ENCODE measurements at places on chromosomes 3 and 15.
A peak's percentile ranks its signal among the peaks of the same experiment; 100 is the strongest.

- DNase-seq, result no peak
Measured at GRCh38 chr15:33860754-33861153, 107.5 kb upstream of the CHRM5 start.

DNA sequence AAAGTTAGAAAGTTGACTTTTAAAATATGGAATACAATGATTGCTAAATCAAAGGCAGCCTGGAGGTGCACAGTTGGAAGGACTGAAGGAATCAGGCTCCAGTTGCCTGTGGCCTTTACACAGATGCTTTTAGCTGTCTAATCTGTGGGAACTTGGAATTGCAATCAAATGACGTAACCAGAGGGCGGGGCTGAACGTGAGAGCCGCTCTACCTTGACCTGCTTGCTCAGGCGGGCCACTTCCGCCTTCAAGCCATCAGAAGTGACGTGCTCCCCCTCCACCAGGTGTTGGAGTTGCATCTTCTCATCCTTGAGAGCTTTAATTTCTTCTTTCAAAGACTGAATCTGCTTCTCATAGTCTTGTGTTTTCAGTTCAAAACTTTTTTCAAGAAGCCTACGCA, 37.7 kb upstream of the GNB5 start:
- DNase-seq, result no peak

DNA sequence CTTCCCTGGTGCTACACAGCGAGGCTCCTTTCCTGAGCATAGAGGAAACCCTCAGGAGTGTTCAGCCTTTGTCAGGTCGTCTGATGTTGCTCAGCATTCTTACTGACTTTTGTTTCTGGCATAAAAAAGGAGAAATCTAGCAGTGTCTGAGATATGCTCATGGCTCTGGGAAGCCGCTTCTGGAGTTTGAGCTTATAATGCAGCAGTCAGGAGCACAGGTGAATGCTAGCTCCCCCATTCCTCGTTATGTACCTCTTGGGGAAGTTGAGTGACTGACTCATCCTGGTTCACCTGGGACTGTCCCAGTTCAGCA, 49.2 kb upstream of the MYZAP start:
- DNase-seq, result no peak

GRCh38 chr15:82315519-82316246, 33.6 kb downstream of the GOLGA6L10 start:
- no peak for DNase-seq

DNA sequence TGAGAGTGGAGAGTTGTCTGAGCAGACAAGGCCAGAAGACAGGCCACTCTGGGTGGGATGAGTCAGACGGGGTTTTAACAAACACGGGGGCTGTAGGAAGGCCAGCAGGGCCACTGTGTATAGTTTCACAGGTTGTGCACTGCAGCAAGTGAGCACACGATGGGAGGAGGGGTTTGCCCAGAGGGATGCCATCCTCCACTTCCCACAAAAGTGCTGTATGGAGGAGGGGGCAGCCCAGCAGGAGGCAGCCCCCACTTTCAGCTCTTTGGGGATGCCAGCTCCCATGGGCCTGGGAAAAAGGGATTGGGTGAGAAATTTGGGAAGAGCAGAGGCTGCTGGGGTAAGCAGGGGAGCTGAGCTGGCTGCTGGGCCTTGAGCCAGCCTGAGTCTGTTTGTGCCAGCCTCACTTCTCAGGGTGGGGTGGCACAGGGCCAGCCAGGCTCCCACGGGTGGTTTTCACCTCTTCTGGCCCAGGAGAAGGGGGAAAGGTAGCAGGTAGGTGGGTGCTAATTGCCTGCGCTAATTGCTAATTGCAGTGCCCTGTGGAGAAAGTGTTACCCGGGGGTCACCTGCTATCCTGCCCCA, 6.7 kb downstream of the ZBTB47 start:
- DNase-seq, result peak; percentile 46

DNA sequence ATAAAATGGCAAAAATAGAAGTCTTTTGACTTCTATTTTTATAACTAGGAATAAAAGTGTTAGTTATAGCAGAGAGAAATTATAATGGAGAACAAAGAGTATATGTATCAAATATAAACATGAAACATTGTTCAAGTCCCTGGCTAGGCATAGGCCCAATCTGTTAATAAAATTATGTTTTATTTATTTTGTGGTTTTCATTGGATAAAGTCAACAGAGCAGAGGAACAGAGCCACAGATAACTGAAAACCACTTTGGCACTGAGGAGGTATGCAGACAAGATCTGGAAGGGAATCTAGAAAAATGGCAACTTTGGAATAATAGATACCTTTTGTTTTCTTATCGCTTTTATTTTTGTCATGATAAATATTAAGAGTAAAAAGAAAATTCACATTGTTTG, 50.4 kb upstream of the ICE2 start:
- no peak for DNase-seq

- DNase-seq, result no peak
Measured at GRCh38 chr3:38984731-38985130, 67.0 kb downstream of the SCN11A start.

- no peak for DNase-seq
Measured at GRCh38 chr3:127405010-127405598, 117.3 kb upstream of the PRR20G start.

GRCh38 chr3:117726776-117727175, 1017.2 kb downstream of the TUSC7 start:
- DNase-seq, result no peak

GRCh38 chr3:188943591-188943990, 228.2 kb upstream of the TPRG1 start:
- no peak for DNase-seq

DNA sequence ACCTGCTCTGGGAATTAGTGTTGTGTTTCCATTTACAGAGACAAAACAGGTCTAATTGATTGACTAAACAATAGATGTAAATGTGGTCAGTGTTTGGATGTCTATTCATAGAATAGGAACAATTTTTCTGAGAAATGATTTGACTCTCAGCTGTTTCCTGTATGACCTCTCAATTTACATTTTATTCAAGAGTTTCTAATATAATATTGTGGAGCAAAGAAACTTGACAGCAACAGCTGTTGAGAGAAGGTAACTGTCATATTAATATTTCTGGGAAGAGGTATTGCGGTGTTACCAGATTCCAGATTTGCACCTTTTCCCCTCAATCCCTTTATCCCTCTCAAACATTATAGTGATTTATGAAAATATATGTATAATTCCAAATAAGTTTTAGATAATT, 3.7 kb upstream of the NR1I2 start:
- DNase-seq, result no peak

GRCh38 chr3:53255423-53255774, 423 bp downstream of the TKT start:
- peak; percentile 49 for DNase-seq

DNA sequence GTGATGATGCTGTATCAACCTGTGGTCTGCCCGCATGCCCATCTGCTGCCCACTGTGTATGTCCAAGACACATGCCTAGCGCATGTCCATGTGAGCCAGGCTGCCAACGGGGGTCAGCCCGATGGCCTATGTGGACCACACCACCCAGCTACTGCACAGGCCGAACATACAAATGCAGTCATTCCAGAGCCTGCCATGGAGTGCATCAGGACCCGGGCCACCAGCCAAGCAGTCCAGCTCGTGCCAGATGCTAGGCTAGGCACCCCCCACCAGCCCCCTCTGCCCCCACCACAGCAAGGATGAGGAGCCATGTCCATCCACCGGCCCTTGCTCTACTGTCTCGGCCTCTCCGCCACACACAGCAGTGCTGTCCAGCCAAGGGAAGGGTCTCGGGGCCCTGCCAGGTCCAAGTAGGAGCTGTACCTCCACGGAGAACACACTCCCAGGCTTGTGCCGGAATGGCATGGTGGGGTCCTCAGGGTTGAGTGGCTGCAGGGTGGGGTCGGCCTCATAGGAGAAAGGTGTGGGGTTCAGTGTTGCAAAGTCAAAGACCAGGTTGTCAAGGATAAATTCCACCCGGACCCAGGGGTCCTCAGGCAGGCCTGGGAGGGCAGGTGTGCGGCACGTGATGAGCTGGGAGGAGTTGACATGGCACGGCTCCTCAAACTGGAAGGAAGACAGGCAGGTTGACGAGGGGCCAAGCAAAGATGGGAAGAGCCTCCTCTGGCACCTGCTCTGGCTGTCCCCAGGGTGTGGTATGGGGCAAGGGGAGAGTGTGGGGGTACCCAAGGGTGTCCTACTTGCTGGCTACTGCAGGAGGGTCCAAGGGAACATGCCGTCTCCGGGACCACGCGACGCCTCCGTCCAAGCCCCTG, 15.3 kb downstream of the PLXNB1 start:
- DNase-seq, result no peak

DNA sequence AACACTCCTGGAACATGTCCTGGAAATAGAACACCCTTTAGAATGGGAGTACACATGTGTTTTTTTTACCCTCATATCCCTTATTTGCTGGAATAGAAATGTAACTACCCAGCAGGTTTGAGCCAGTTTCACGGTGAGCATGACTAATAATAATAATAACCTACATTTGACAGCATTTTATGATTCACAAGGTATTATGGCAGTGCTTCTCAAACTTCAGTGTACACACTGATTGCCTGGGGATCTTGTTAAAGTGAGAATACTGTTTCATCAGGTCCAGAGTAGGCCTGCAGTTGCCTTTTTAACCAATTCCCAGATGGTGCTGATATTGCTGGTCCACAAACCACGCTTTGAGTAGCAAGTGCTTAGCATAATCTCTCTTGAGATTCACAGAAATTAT, 63.9 kb downstream of the NFKBIZ start:
- DNase-seq, result no peak

- no peak for DNase-seq
Measured at GRCh38 chr3:122512284-122512683, 2.5 kb downstream of the KPNA1 start.

GRCh38 chr15:64461721-64462162, 1.4 kb downstream of the ZNF609 start:
- peak; percentile 67 for DNase-seq

Data from NCI-H1105 treated with DMSO at 0.1 percent for 48 hours (cell line).